Stimulated activated CD8-positive, alpha-beta memory T cell treated with anti-CD3 and anti-CD28 coated beads, Interleukin-7, amount 100 ng/mL, for 48 hours (primary cell): ENCODE measurements at places on chromosomes 2 and 18.

- DNase-seq, result no peak
Measured at GRCh38 chr2:160584972-160585494, 91.4 kb upstream of the RBMS1 start.

GRCh38 chr18:395456-396250 is 104.8 kb downstream of the COLEC12 start:
- DNase-seq, result no peak

DNA sequence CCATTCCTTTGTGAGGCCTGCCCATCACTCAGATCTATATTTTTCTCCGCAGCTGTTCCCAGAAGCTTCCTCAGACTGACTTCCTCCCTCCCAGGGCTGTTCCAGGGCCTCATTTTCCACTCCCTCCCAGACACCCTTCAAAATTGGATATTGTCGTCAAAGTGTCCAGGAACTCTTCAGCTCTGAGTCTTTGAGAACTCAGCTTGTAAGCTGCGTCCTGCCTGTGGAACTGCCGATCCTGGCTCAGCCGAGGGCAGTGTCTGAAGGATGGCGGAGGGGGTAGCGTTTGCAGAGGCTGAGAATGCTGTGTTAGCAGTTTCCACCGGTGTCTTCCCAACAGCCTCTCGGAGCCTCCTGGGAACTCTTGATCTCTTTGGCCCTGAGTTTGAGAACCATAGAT is 27.1 kb downstream of the NCK2 start:
- DNase-seq, result no peak

DNA sequence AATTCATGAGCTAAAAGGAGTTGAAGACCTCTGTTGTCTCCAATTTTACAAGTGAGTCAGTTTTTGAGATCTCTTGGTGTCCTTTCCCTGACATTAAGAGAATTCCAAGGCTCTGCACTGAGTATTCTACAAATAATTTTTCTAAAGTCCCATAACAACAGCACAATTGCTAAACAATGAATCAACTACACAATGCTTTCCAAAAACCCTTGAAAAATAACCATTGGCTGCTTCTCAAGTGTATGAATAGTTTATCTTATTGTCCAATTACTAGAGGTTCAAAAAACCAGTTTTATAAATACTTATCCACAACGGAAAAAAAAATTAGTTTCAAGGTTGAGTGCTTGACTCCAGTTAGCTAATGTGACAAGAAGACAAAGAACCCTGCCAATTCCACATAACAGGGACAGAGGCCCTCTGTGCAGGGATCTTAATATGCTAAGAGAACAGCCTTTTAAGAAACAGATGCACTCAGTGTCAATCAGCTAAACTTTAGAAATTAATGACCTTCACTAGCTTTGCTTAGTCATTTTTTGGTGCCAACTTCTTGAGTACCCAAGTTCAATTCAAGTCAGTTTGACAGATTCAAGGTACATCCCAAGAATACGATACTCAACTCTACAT is 266.6 kb upstream of the CYP26B1 start:
- no peak for DNase-seq

GRCh38 chr2:109058191-109058632 is 69.2 kb upstream of the EDAR start:
- DNase-seq, result no peak

- DNase-seq, result no peak
Measured at GRCh38 chr2:53317861-53318260, 449.7 kb upstream of the CHAC2 start.

- no peak for DNase-seq
Measured at GRCh38 chr2:169361706-169362117, 622 bp downstream of the LRP2 start.

GRCh38 chr2:212831671-212832199 is 293.1 kb upstream of the ERBB4 start:
- DNase-seq, result no peak

DNA sequence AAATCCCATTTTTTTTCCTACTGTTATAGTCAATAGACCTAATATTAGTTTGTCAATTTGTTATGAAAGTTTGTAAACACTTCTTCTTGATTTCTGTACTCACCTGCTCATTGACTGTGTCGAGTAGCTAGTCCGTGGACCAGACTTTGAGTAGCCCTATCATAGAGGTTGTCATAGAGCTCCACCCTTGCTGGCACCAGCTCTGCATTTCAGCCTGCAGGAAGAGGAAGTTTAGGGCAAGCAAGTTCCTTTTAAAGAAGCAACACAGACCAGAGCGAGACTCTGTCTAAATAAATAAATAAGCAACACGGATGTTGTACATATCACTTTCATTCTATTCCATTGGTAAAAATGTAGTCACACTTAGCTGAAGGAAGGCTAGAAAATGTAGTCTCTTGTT is 74.0 kb downstream of the MCFD2 start:
- no peak for DNase-seq

DNA sequence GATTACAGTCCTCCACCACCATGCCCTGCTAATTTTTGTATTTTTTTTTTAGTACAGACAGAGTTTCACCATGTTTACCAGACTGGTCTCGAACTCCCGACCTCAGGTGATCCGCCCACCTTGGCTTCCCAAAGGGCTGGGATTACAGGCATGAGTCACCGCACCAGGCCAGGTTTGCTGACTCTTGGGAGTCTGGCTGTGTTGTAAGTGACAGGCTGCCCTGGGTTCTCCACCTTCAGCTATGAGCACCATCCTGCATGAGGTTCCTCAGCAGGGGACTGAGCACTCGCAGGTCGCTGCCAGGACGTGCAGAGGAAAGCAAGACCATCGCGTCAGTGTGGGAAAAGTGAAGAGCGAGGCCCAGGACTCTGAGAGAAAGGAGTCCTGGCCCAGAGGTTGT is 112.6 kb upstream of the NDUFV2 start:
- DNase-seq, result no peak

DNA sequence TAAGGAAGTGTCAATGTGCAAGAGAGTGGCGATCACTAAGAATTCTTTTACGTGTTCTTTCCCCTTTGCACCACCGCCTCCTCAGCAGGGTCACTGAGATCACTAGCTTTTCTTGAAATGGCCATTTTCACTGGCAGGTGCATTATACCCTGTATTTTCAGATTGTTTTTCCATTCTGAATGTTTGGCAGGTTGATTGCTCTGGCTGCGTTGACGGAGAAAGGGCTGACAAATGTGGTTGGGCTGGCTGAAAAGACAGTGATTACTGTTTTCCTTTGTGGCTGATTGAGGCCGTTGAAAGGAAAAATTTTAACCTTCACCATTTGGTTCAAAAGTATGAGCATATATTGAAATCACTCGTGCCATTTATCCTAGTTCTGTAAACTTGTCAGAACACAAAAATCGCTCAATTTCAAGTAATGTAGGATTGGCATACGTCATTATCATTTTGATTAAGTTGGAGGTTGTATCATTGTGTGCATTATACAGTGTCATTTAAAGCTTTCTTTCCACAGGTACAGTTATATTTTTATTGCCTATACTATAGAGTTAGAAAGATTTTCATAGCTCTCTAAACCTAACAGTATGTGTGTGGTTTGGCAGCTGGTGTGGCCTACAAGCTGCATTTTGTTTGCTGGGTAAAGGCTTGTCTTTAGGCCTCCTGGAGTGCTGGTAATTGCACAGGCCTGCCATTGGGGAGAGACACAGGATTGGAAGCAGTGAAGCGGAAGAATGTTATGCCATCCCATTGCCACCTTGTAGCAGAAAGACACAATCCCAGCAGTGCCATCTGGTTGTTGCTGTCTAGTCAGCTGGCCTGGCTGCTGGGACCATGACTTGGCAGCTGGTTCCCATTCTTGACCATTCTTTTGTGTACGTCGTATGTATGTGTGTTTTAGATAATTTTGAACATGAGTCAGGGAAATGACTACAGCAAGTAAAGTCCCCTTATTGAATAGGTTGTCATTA is 36.7 kb downstream of the DYNC1I2 start:
- no peak for DNase-seq

DNA sequence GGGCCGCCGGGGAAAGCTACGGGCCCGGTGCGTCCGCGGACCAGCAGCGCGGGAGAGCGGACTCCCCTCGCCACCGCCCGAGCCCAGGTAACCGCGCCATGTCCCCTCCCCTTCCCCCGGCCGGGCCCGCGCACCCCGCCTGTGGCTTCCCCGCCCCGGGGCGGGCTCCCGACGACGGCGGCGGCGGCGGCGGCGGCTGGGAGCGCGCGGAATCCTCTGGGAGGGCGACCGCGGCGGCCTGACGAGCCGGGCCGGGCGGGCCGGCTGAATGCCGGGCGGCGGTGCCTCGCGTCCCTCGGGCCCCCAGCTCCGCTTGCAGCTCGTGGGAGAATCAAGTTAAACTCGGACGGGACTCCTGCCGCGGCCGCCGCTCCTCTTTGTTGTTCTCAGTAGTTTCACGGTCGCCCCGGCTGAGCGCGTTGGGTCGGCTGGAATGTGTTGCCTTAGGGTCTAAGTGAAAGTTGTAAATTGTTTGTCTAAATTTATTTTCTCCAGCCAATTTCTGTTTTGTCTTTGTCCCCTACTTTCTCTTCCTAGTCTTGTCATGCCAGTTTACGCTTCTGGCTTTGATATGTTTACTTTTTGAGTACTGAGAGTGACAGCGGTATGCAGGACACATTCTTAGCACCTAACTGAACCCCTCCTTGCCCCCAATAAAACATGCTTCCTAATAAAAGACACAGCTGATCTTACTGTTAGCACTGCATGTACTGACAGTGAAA is 685 bp downstream of the SMAD4 start:
- peak; percentile 24 for DNase-seq

- no peak for DNase-seq
Measured at GRCh38 chr2:161842736-161843433, 218.7 kb downstream of the SLC4A10 start.

- DNase-seq, result no peak
Measured at GRCh38 chr2:102809291-102810189, 47.7 kb downstream of the TMEM182 start.

GRCh38 chr2:153479573-153479972 is 1.0 kb upstream of the RPRM start:
- no peak for DNase-seq

DNA sequence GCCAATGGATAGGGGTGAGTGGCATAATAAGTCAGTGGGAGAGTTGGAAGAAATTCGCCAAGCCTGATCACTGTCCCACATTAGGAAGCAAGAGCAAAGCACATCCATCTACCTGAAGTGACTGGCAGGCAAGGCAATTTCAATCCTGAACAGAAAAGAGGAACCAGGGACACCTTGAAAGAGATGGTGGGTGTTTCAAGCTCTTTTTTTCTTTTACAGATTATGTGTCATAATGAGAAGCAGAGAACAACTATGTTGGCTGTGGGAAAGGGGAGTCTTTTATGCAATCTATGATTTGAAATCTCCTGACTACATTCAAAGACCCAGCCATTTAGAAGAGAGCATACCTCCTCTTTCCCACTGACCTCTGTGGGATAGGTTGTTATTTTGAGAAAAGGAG is 63.5 kb downstream of the TGIF1 start:
- no peak for DNase-seq

GRCh38 chr18:463403-463802 is 37.1 kb downstream of the COLEC12 start:
- DNase-seq, result no peak

- no peak for DNase-seq
Measured at GRCh38 chr2:74104839-74105238, 42.9 kb downstream of the BOLA3 start.

GRCh38 chr2:73489053-73489452 is 103.4 kb downstream of the ALMS1 start:
- no peak for DNase-seq

DNA sequence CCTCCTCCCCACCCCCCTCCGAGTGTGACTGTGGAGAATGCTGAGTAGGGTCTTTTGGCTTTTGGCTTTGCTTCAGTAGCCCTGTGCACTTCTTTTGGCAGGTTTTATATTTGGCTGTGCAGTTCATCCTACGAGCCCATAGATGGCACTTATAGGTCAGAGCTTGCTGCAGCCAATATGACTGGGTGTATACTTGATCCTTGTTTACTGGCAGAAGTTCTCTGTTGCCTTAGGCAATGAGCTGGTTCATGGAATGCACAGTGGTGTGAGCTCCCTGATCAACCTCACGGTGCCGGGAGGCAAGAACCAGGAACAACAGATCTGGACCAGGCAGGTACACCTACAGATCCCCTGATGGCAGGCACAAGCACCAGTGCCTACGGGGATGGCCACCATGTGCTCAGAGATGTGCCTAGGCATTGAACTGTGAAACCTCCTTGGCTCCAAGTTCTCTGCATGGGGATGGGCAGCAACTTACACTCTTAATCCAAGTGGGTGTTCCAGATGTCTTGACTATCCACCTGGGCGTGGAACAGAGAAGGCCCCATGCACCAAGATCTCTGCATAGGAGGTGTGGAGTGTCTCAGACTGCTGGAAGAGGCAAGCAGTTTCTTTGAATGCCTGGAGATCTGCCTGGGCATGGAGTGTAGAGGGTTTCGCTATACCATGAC is 190.4 kb downstream of the KIAA1328 start:
- DNase-seq, result no peak

DNA sequence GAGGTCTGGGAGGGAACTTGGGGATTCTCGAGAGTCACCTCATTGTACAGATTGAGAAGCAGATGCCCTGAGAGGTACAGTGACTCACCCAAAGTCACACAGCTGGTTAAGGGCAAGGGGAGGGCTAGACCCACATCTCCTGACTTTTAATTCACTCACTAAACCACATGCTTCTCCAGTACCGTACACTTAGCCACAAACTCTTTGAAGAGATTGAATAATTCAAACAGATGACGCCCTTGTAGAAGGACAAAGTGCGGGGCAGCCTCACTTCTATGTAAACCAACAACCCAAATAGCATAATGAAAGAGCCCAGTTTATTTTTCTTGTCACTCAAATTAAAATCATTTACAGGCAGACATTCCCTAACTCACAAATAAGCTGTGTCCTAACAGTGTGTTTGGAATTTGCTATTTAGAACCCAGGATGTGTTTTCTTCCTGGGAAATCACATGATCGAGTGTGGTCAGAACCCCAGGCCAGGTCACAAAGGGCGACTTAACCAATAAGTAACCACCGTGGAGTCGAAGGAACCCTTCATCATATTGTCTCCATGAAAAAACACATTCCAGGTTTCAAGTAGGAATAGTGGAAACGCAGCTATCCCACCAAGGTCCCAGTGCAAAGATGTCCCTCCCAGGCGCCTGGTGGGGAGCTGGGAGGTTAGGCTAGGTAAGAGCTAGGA is 35.8 kb upstream of the PTPN4 start:
- DNase-seq, result no peak

- no peak for DNase-seq
Measured at GRCh38 chr2:182050333-182051135, 64.9 kb downstream of the PPP1R1C start.

GRCh38 chr2:240323601-240324291 is 111.7 kb upstream of the GPC1 start:
- DNase-seq, result no peak

DNA sequence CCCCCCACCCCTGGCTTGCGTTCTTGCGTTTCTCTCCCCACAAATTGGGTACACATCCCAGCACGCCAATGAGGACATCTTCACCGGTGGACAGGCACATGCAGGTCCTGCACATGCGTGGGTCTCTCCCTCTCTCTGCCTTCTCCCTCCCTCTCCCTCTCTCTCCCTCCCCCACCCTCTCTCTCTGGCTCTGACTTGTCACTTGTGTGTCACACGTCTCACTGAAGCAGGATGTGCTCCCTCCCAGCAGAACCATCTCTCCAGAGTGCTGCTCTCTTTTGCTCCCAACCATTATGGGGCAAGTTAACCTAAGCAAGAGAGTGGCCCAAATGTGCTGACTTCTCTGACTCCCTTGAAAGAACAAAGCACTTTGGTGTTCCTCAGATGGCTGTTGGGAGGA is 120.8 kb upstream of the CAB39 start:
- no peak for DNase-seq
